GM12878 (cell line): ENCODE measurements at places on chromosomes 16 and 17.

- no peak for DNase-seq
Measured at GRCh38 chr16:77782694-77783093, 5.7 kb upstream of the VAT1L start.

DNA sequence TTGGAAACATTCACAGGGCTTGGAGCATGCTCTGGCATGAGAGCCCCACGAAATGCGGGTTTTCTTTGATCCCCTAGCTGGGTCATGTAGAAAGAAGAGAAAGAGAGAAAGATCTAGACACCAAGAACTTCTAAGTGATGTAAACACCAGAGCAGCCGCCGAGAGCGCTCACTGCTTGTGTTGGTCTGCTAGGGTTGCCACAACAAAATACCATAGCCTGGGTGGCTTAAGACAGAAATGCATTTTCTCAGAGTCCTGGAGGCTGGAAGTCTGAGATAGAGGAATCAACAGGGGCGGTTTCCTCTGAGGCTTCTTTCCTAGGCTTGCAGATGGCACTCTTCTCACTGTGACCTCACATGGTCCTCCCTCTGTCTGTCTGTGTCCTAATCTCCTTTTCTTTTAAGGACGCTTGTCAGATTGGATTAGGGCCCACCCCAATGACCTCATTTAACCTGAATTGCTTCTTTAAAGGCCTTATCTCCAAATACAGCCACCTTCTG, 139.5 kb downstream of the CYLD start:
- DNase-seq: no peak

- DNase-seq: no peak
Measured at GRCh38 chr17:79461041-79461440, 149.8 kb downstream of the RBFOX3 start.

DNA sequence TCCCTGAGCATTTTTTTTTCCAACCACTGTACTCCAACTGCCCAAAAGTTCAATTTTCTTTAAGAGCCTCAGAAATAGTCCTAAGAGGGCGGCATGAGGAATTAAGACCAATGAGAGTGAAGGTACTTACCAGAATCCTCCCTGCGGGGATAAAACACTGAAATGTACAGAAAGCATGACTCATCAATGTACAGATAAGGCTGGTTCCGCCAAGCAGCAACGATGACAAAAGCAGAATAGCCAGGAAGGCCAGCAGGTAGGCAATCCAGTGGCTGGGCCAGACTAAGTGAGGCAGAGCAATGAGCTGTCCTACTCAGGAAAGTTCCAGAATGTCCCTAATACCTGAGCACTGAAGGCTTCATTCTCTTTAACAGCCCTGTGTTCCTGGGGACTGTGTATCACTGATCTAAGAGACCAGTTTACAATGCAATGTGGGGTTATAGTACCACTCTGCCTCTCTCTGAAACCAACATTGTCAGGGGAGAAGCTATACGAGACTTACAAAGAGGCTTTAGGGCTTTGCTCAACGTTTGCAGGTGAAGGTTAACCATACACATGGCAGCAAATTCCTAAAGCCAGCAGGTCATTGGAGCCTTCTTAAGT, 11.0 kb upstream of the GPR139 start:
- DNase-seq: no peak

DNA sequence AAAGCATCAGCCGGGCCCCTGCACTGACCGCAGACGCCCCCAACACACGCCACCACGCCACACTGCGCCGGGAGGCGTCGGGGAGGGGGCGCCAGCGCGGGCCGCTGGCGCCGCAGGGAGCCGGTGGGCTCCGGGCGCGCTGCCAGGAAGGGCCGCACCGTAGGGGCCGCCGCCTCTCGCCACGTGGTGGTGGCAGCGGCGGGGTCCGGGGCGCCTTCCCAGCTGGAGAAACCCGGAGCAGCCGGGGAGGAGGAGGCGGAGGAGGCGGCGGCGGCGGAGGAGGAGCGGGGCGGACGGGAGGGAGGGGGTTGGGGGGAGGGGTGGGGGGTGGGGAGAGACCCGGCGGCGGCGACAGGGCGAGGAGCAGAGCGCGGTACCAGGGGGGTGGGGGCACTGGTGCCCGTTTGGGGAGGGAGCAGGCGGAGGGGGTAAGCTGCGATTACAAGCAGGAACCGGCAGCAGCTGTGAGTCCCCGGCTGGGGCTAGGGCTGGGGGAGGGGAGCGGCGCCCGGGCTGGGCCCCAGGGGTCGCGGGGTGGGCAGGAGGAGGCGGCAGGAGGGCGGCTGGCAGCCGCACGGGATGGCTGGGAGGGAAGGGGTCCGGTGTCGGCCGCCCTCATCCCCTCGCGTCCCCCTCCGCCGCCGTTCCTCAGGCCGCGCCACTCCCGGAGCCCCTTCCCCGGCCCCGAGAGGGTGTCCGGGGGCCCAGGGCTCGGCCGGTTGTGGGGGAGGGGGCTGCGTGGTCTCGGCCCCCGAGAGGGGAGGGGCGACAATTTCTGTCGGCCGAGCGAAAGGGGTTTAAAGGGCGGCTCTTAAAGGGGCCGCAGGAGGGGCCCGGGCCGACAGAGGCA, at the start of gene TBKBP1:
TSS of gene TBKBP1 (plus strand) at position 431 of the 850 bp plus-strand sequence. CDS start 1,952 bp downstream, outside the sequence.
- DNase-seq: no peak
